ENCODE measurements at places on chromosomes 4 and X.

DNA sequence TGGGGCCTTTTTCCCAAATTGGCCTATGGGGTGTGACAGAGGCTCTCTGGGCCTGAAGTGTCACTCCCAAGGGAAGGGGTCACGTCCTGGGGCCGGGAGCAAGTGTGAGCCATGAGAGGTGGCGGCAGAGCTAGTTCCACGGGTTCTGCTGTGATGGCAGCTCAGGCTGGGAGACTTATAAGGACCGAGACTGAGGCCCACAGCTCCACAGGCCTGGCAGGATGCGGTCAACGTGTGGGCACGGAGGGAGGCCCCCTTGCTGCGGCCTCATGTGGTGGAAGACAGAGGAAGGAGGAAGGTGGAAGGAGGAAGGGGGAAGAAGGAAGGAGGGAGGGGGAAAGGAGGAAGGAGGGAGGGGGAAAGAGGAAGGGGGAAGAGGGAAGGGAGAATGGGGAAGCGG is 7.2 kb upstream of the CPLX1 start:
- peak; percentile 76 for DNase-seq

DNA sequence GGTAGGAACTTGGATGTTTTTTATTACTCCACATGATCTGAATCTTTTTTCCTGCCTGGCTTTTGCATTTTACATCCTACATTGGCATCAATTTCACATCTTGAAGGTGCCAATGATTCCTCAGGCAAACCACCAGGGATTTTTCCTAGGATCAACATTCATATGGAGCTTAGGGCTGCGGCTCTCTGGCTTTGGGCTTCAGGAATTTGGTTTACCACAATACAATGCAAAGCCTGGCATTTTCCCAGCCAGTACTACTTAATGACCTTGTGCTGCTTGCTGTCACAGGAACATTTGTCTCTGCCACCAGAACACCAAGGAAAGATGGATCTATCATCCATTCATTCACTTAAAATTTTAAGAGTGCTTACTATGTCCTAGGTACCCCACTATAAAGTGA is 180.7 kb downstream of the PDGFC start:
- DNase-seq, result no peak

- peak; percentile 86 for DNase-seq
Measured at GRCh38 chrX:9369802-9370291, 95.0 kb upstream of the TBL1X start.

DNA sequence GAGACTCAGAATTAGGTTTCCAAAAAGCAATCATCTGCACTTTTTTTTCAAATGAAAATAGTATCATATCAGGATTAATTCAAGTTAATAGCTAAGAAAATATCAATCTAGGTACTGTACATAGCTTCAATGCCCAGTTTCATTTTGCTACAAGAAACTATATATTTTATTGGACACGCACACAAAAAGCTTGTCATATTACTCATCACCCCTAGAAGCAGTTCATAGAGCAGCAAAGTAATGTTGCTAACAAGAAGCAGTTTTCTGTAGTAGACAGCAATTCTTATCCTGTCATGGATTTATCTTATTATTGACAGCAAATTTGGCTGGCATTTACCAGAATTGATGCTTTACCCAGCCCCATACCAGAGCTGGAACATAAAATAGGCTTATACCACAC is 52.3 kb upstream of the LSM6 start:
- DNase-seq, result no peak

GRCh38 chrX:12002876-12003275 is 135.4 kb upstream of the FRMPD4 start:
- DNase-seq, result no peak

GRCh38 chrX:108316456-108316855 is 121.8 kb downstream of the COL4A6 start:
- DNase-seq, result no peak

DNA sequence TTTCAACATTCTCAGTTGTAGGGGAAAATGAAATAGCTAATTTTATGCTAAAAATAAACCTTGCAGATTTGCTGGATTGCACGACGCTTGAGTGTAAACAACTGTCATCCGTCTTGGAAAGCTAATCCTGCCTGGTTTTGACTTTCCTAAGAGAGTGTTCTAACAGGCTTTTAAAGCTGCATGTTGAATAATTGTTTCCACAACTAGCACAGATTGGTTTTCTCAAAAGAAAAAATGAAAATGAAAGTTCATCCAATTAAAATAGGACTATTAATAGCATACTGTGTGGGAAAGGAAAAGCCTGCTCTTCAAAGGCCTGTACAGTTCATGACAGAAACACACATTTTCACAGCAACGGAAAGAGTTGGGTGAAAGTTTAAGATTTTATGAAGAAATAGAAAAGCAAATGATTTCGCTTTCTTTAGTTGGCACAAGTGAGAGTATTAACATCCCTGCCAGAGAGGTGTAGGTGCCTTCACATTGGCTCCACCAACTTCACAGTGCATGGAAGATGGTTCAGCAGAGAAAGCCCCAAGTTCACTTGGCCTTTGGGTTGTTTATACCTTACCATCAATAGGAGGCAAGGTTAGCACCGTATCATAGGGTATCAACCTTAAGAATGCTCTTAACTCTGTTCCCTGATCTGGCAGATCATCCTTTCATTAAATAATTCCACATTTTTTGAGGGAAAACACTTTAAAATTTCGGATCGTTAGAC is 140.0 kb upstream of the GUCY1A1 start:
- DNase-seq, result no peak

DNA sequence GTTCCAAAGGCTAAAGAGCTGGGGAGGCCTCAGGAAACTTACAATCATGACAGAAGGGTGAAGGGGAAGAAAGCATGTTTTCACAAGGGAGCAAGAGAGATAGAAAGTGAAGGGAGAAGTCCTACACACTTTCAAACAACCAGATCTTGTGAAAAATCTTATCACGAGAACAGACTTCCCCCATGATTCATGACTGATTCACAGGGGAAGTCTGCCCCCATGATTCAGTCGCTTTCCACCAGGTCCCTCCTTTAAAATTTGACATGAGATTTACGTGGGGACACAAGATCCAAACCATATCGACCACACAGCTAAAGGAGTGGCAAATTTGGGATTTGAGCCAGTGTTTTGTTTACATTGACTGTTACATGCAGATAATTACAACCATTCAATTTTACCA is 971.1 kb upstream of the HS3ST1 start:
- no peak for DNase-seq

- DNase-seq, result no peak
Measured at GRCh38 chr4:178599521-178599920, 1157.3 kb upstream of the AGA start.

Data from MV-4-11 (cell line).